ENCODE measurements at places on chromosomes 5 and 9.

- no peak for DNase-seq
Measured at GRCh38 chr5:31531543-31531887, 378 bp downstream of the DROSHA start.

- no peak for DNase-seq
Measured at GRCh38 chr9:12720551-12720950, 27.4 kb downstream of the TYRP1 start.

GRCh38 chr5:94972268-94972667 is 312.6 kb downstream of the MCTP1 start:
- DNase-seq: no peak

DNA sequence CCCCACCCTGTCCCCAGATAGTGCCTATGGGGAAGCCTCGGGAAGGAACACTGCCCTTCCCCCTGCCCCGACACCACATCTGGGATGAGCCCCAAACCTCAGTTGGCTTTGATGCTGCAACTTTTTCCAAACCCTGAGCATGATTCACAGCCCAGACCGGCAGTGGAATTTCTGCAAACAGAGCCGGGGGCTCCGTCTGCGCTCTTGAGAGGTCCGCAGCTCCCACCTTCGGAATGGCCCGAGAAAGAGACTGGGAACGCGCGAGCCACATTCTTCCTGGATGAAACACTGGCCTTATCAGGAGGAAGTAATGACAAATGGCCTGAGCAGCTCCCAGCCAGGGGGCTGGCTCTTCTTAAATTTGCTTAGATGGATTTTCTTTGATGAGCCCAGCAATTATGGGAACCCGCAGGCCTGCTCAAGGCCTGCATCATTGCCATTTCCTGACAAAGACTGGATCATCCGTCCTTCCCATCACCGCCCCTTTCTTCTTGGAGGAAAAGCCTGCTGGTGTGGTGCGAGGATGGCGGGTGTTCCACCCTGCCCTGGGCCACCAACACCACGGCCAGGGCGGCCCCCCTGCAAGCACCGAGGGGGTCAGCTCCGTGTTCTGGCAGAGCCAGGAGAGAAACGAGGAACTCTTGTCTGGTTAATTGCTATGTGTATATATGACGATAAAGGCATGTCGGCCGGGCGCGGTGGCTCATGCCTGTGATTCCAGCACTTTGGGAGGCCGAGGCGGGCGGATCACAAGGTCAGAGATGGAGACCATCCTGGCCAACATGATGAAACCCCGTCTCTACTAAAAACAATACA is 38.8 kb upstream of the COL5A1 start:
- no peak for DNase-seq

- no peak for DNase-seq
Measured at GRCh38 chr9:132626285-132626684, 43.5 kb downstream of the DDX31 start.

DNA sequence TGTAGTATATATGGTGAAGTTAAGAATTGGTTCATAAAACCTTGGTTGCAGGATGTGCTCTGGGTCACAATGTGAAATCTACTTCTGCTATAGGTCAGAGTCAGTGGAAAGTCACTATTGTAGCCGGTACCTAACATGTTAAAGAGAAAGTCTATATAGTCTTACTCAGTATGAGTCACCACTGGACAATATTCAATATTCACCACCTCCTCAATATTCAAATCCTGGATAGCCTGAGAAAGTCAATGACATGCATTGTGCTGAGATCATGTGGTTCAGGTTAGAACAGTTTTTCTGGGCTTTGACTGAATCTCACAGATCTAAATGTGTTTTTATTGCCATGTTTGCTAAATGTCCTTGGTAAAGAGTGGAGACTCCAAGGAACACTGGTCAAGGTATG is 108.8 kb downstream of the HMHB1 start:
- DNase-seq: no peak

- no peak for DNase-seq
Measured at GRCh38 chr5:158609333-158610050, 490.2 kb downstream of the EBF1 start.

- DNase-seq: no peak
Measured at GRCh38 chr5:37436146-37436934, 57.2 kb downstream of the WDR70 start.

- no peak for DNase-seq
Measured at GRCh38 chr9:130126721-130127433, 45.3 kb upstream of the NCS1 start.
